ENCODE measurements at places on chromosomes 6 and 20. TPM values are rescaled to one million over a fixed set of nuclear protein-coding genes. Genes with fewer than 3 reads are reported as not detected.
A peak's percentile ranks its signal among the peaks of the same experiment; 100 is the strongest.

The SLC52A3 gene
- 1.2 TPM for total RNA-seq

- no peak for DNase-seq
- no peak overlapping the region for H3K4me3 ChIP-seq
- H3K27me3 ChIP-seq: no peaks in the 10 kb centered on the region
- H3K27ac ChIP-seq: no peak overlapping the region
These were observed 83.6 kb upstream of the CHD6 start for GRCh38 chr20:41701588-41702348.

- no peaks in the 10 kb centered on the region for H3K27me3 ChIP-seq
- H3K27ac ChIP-seq: no peak overlapping the region
- peak; percentile 74 for DNase-seq
- no peak overlapping the region for H3K4me3 ChIP-seq
- peaks cover 30% of the 10 kb centered on the region for H3K4me1 ChIP-seq
- peaks cover 5% of the 10 kb centered on the region for H3K36me3 ChIP-seq
These were observed 16.6 kb downstream of the SLC22A1 start for GRCh38 chr6:160137989-160138835.

DNA sequence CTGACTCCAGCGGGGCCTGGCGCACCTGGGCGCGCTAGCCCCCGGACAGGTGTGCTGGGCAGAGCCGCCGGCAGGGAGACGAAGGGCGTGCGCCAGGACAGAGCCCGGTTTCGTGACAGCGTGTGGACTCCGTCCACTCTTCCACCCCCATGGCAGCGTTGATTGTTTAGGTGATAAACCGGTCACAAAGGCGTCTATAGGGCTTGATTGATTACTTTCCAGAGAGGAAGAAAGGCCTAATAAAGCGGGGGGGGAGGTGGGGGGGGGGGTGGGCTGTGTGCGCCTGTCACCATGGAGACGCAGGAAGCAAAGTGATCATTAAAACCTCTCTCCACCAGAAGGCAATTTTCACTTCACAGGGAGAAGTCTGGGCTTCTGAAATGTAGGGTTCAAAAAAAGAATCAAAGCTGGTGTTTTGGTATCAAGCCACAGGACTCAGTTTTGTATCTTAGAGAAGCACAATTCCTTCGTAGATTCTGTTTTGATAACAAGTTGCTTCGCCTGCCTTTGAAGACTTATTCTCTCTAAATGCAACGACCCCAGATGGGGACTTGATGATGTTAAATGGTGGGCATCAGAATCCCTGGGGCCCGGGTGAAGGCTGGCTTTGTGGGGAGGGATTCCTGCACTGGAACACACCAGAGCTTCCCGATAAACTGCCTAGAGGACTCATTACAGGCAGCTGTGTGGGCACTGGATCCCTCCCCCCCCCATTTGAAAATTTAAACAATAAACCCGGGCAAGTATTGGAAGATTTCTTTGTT is 1.4 kb downstream of the PHACTR3 start:
- H3K27ac ChIP-seq: peak overlapping the region; percentile 62
- H3K27me3 ChIP-seq: peaks cover 12% of the 10 kb centered on the region
- H3K4me1 ChIP-seq: peaks cover 36% of the 10 kb centered on the region
- H3K36me3 ChIP-seq: peaks cover 6% of the 10 kb centered on the region

The ZFP57 gene
- total RNA-seq: not detected

DNA sequence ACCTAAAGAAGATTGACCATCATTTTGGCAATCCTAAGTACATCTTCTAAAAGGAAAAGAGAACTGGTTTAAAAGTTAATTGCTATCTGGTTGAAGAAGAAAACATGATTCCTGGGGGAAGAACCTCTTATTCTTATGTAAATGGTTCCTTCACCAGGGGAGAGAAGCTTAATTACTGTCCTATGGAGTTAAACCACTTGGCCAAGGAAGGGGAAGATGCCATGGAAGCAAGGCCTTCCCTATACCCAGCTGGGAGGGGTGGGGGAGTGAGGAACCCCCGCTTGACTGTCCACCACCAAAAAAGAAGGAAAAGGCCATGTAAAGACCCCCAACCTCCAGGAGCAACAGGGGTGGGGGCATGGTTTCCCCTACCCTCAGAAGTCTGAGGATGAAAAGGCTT is 962.1 kb downstream of the GRIK2 start:
- no peak for DNase-seq
- H3K27me3 ChIP-seq: no peaks in the 10 kb centered on the region
- H3K27ac ChIP-seq: no peak overlapping the region
- H3K36me3 ChIP-seq: no peaks in the 10 kb centered on the region

- no peaks in the 10 kb centered on the region for H3K36me3 ChIP-seq
- no peak overlapping the region for H3K4me3 ChIP-seq
- H3K4me1 ChIP-seq: no peaks in the 10 kb centered on the region
- DNase-seq: no peak
- H3K27ac ChIP-seq: no peak overlapping the region
These were observed 773.4 kb downstream of the KIF16B start for GRCh38 chr20:15799871-15800270.

The HUS1B gene
- total RNA-seq: 0.39 TPM

DNA sequence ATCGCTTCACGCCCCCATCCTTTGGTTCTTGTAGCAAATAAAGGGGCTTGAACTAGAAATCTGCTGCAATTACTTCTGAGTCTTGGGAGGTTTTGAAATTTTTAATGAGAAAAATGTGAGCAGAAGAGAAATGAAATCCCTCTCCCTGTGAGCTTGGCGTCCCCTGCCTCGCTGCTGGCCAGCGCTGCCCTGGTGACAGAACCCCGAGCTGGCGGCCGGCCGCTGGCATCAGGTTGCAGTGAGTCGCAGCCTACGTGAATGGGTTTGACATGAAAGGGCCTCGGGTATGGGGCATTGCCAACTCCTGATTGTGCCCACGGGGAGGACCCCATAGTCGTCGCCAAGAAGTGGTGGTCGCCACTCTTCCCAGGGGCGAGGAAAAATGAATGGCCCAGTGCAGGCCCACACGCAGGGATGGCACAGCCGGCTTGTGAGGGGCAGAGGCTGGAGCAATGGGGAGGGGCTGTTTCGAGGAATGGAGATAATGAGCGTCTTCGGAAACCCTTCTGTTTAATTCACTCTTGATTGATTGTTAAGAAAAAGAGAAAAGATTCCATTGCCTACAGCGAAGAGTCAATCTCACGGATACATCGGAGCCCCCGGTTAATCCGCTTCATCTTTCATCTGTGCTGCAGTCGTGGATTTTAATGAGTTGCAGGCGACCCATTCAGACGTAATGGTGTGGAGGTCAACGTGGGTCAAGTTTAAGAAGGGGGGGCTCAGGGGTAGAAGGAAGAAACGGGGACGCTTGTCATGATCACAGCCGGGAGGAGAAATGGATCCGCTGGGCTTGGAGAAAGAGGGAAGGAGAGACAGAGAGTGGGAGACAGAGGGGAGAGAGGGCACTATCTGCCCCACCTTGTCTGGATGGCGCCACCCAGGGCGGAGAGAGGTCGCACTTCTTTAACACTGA is 380.1 kb downstream of the THBS2 start:
- DNase-seq: no peak
- no peak overlapping the region for H3K4me3 ChIP-seq
- H3K27me3 ChIP-seq: peaks cover 4% of the 10 kb centered on the region
- no peaks in the 10 kb centered on the region for H3K36me3 ChIP-seq
- no peak overlapping the region for H3K27ac ChIP-seq

DNA sequence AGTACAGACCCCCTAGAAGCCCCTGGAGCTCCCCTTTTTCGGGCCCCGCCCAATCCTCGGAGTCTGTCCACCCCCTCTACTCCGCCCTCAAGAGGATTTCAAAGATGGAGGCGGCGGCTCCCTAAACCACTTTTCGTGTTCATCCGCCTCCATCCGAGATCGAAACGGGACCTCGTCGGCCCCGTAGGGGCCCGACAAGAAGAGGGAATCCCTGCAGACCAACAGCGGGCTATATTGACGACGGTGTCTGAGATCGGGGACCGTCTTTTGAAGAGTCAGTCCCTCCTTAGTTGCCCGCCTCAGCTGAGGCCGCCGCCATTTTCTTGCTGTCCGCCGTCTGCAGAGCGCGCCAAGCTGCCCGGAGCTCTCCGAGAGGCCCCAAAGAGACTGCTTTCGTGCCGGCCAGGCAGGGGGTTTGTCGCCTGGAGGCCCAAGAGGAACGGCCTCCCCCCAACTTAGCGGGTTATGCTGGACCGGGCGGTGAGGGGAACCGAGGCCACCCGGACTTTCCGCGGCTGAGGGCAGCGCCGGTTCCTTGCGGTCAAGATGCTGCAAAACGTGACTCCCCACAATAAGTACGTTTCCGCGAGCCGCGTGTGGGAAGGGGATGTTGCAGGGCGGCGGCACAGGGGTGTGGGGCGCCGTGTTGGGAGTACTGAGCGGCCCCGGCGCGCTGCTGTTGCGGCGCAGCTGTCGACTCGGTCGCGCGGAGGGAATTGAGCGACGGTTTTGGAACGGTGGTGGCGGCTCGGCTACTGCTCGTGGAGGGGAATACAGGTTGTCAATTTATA is 4.2 kb downstream of the BRD2 start:
- no peaks in the 10 kb centered on the region for H3K27me3 ChIP-seq
- H3K4me3 ChIP-seq: peak overlapping the region; percentile 93
- H3K27ac ChIP-seq: peak overlapping the region; percentile 100
- H3K36me3 ChIP-seq: peaks cover 45% of the 10 kb centered on the region
- DNase-seq: peak; percentile 62

The LZTS3 gene
- 27.7 TPM for total RNA-seq

The MDFI gene
- 40.6 TPM for total RNA-seq

GRCh38 chr6:161366301-161366923 is 92.6 kb upstream of the AGPAT4 start:
- no peak overlapping the region for H3K27ac ChIP-seq
- no peaks in the 10 kb centered on the region for H3K27me3 ChIP-seq
- no peaks in the 10 kb centered on the region for H3K36me3 ChIP-seq
- no peak for DNase-seq

DNA sequence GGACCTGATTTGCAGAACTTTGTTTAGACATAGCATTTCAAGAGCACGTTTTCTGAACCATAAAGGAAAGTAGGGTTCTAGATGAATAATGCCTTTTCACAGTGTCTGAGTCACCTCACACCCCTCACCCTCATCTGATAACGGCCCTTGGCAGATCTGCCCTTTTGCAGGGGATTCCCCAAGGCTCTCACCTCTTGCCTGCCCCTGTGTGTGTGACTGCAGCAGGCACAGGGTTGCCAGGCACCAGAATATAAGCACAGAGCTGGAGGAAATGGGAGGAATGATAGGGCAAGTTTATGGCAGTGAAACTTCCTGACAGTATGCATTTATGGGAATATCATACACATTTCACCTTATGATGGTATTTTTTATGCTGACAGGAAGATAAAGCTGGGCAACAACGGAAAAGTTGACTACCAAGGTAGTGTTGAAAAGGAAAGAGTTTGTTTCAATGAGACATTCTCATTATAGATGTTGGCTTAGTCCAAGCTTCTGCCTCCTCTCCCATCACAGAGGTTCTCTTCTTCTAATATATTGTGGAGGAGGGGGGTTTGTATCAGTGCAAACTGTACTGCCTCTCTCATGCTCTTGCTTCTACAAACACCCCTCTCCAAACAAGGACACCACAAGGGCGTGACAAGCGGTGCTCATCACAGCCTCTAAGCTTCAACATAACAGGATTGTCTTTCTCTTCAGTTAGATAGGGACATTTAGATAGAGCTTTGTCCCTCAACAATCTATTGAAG is 101.5 kb upstream of the BACH2 start:
- no peaks in the 10 kb centered on the region for H3K36me3 ChIP-seq
- H3K27me3 ChIP-seq: no peaks in the 10 kb centered on the region
- no peak overlapping the region for H3K4me3 ChIP-seq
- no peak overlapping the region for H3K27ac ChIP-seq
- H3K4me1 ChIP-seq: no peaks in the 10 kb centered on the region

The UNC93A gene
- total RNA-seq: not detected

The MAD2L1BP gene
- 14.6 TPM for total RNA-seq

The RING1 gene
- total RNA-seq: 43.9 TPM

GRCh38 chr6:1553562-1554083 is 56.1 kb upstream of the FOXC1 start:
- H3K27ac ChIP-seq: no peak overlapping the region
- no peak for DNase-seq
- no peaks in the 10 kb centered on the region for H3K27me3 ChIP-seq
- H3K36me3 ChIP-seq: no peaks in the 10 kb centered on the region
- H3K4me1 ChIP-seq: peaks cover 12% of the 10 kb centered on the region

- no peak for DNase-seq
- H3K4me3 ChIP-seq: no peak overlapping the region
These were observed 45.2 kb upstream of the SMAP1 start for GRCh38 chr6:70622461-70622860.

DNA sequence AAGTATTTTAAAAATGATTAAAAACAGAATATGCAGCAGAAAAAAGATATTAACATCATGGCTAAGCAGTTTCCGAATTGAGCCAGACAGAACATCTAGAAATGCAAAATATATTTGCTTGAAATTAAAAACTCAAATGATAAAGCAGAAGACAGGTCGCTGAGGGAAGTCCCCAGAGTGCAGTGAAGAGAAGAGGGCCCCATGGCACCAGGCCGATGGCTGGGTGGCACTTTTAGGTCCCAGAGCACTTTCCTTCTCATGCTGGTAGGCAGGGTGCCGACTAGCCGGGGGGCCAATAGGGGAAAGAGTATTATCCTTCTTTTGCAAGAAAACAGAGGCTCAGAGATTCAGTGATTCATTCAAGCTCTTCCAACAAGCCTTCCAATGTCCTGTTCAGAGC is 58.9 kb downstream of the MYH7B start:
- H3K4me3 ChIP-seq: no peak overlapping the region
- no peaks in the 10 kb centered on the region for H3K4me1 ChIP-seq
- H3K27ac ChIP-seq: no peak overlapping the region
- no peak for DNase-seq

The RNF146 gene
- total RNA-seq: 87.9 TPM

DNA sequence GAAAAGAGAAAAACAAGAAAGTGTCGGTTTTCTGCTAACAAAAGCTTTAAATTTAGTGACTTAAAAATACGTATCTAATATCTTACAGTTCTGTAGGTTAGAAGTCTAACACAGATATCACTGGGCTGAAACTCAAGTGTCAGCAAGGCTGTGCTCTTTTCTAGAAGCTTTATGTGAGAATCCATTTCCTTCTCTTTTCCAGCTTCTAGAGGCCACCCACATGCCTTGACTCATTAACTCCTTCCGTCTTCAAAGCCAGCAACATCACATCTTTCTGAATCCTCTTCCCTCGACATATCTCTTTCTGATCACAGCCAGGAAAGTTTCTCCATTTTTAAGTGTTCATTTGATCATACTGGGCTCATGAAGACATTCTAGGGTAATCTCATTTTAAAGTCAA is 262.0 kb downstream of the MAFB start:
- no peaks in the 10 kb centered on the region for H3K36me3 ChIP-seq
- no peak for DNase-seq
- no peaks in the 10 kb centered on the region for H3K4me1 ChIP-seq
- no peak overlapping the region for H3K27ac ChIP-seq

The LAMA4 gene
- 317 TPM for total RNA-seq

- H3K27me3 ChIP-seq: no peaks in the 10 kb centered on the region
- DNase-seq: peak; percentile 60
- H3K36me3 ChIP-seq: no peaks in the 10 kb centered on the region
- no peak overlapping the region for H3K27ac ChIP-seq
These were observed 164.1 kb upstream of the SALL4 start for GRCh38 chr20:51966296-51966971.

The PRSS16 gene
- 0.11 TPM for total RNA-seq

The SLC39A7 gene
- 87.3 TPM for total RNA-seq

- DNase-seq: no peak
- H3K4me1 ChIP-seq: no peaks in the 10 kb centered on the region
- H3K27me3 ChIP-seq: no peaks in the 10 kb centered on the region
- no peak overlapping the region for H3K27ac ChIP-seq
- H3K36me3 ChIP-seq: no peaks in the 10 kb centered on the region
- H3K4me3 ChIP-seq: no peak overlapping the region
These were observed 11.5 kb upstream of the TREML4 start for GRCh38 chr6:41216616-41217015.

The MAP3K5 gene
- 8.5 TPM for total RNA-seq

The ZBTB46 gene
- total RNA-seq: 8.3 TPM
